ENCODE measurements at places on chromosomes 11 and 22.

DNA sequence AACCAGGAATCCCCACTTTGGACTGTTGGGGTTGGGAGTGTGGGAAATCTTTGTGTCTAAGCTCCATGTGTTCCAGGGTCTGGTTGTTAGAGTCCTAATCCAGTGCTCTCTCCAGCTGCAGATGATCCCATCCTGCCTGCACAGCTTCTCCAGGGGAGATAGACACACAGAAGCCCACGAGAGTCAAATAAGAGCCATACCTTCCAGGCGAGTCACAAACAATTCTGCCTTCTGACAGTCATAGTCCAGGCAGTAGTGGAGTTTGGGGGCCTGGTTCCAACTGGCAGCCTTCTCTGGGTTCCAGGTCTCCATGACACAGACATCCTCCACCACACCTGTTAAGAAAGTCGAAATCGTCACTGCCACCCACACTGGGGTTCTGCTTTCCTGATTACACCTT, 32.1 kb downstream of the SYT13 start:
- H3K27me3 ChIP-seq, result no peaks in the 10 kb centered on the region
- DNase-seq, result no peak
- H3K4me3 ChIP-seq, result no peak overlapping the region
- peaks cover 5% of the 10 kb centered on the region for H3K4me1 ChIP-seq

DNA sequence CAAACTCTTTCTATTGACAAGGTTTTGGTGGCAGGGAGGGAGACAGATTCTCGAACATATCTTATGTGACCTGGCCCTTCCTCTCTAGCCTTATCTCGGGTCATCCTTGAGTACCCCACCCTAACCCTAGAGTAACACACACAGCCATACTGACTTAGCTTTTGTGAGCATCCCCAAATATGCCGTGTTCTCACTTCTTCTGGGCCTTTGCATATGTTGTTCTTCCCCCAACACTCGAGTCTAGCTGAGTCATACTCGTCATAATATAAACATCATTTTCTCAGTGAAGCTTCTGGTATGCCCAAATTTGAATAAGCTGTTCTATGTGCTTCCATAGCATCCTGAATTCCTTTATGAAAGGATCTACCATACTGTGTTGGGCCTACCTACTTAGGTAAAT, 8.0 kb downstream of the TTC17 start:
- no peaks in the 10 kb centered on the region for H3K4me1 ChIP-seq
- no peak for DNase-seq
- no peaks in the 10 kb centered on the region for H3K27me3 ChIP-seq
- H3K27ac ChIP-seq, result no peak overlapping the region
- no peak overlapping the region for H3K4me3 ChIP-seq

GRCh38 chr22:31089160-31090100, 8.3 kb downstream of the SMTN start:
- H3K27ac ChIP-seq, result peak overlapping the region; percentile 100
- peaks cover 95% of the 10 kb centered on the region for H3K36me3 ChIP-seq
- DNase-seq, result peak; percentile 81

DNA sequence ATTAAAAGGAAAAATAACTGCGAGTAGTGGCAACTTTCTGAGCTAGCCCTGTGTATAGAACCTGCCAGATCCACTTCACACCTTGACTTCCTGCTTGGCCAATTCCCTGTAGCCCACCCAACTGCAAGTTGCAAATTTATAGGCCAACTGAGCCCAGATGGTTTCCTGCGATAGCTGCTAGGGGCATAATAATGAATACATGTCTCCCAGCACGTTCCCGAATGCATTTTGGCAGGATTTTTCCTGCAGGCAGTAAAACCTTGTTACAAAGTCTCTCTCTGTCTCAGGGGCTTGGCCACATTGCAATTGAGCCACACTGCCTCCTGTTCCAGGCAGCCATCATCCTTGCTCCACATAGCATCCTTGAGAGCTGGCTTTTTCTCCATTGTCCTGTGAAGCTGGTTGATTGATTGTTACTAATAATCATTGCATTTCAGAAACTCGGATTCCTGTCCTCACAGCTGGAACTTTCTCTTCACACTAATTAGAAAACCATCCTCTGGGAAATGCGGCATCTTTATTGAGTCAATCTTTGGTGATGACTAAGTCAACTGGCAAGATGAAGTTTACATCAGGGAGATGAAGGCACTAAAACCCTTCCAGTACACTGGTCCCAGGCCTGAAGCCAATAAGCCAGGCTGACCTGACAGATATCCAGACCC, 18.6 kb upstream of the LMO2 start:
- H3K4me3 ChIP-seq, result no peak overlapping the region
- H3K27me3 ChIP-seq, result no peaks in the 10 kb centered on the region
- H3K27ac ChIP-seq, result no peak overlapping the region
- no peak for DNase-seq

GRCh38 chr11:40338062-40338461, 1121.4 kb downstream of the LRRC4C start:
- DNase-seq, result no peak
- no peaks in the 10 kb centered on the region for H3K36me3 ChIP-seq
- H3K4me3 ChIP-seq, result no peak overlapping the region
- H3K27ac ChIP-seq, result no peak overlapping the region
- no peaks in the 10 kb centered on the region for H3K27me3 ChIP-seq

GRCh38 chr11:8973121-8973520, 8.9 kb upstream of the TMEM9B start:
- H3K4me1 ChIP-seq, result no peaks in the 10 kb centered on the region
- no peak overlapping the region for H3K27ac ChIP-seq
- no peak overlapping the region for H3K4me3 ChIP-seq
- H3K36me3 ChIP-seq, result no peaks in the 10 kb centered on the region
